Type B pancreatic cell (in vitro differentiated cells): ENCODE measurements at places on chromosomes 11 and 22. TPM values are rescaled to one million over a fixed set of nuclear protein-coding genes. Genes with fewer than 3 reads are reported as not detected.

The MMP27 gene
- total RNA-seq = not detected in 2 replicates

The OR8G1 gene
- not detected in 2 replicates for total RNA-seq

The USH1C gene
- 21.8 and 30.0 TPM in 2 replicates for total RNA-seq

The NPAS4 gene
- total RNA-seq = 0.14 and 0.77 TPM in 2 replicates

The IGSF9B gene
- 6.6 and 10.6 TPM in 2 replicates for total RNA-seq

The ZNF214 gene
- total RNA-seq = 6.3 and 7.9 TPM in 2 replicates
